Astrocyte of the hippocampus (primary cell): ENCODE measurements at places on chromosomes 1 and 21.

DNA sequence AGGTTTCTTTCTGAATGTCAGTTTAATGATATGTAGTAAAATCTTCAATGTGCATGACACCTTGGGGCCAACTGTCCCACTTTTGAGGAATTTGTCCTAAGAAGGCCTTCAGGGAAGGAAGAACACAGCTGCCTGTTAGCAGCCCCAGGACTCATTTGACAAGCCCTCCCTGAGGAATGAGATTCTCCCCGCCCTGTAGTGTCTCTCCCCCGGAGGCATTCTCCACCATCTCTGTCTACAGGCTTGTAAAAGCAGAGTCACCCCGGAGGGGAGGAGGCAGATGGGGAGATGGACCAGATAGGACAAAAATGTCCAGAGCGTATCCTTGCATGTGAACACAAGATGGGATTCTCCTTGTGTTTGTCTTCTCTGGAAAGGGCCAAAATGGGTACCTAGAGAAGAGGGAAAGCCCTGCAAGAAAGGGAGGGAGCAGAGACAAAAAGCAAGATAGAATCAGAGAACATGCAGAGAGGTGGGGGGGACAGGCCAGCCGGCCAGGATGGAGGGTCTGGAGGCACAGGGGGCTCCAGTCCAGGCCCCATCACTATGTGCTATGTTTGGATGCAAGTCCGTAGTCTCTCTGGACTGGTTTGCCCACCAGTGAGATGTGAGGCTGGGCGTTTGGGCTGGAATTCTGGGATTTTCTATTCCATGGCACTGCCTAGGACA lies 12.0 kb upstream of the WNT3A start:
- DNase-seq: no peak

- DNase-seq: no peak
These were observed 13.6 kb upstream of the LRP8 start for GRCh38 chr1:53341521-53341895.

DNA sequence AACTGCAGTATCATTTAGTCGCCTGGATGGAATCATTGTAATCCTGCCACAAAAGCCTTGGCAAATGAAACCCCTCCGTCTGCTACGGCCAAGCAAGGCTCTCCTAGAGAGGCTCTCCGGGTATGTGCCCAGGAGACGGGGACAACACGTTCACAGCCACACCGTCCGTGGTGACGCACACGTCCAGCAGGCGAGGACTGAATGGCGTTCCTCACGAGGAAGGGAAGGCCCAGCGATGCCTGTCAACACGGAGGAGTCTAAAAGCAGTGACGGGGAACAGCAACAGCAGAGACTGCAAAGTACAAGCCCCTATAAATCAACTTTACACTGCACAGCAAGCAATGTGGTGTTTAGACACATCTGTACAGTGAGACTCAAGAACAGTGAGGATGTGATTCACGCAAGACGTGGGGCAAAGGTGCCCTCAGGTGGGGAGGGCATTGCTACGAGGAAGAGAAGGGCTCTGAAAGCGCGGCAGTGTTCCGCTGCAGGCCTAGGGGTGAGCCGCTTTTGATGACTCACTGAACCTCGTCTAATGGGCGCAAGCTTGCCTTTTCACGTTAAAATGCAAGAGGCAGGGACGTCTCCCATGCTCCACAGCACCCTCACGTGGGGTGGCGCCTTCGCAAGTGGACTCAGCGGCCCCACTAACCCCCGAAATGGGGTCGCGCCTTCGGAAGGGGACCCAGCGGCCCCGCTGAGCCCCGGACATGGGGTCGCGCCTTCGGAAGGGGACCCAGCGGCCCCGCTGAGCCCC lies 6.8 kb downstream of the WRAP73 start:
- no peak for DNase-seq

GRCh38 chr1:87197156-87197555 lies 131.5 kb upstream of the LMO4 start:
- peak; percentile 16 for DNase-seq

GRCh38 chr1:160605792-160606479 lies 26.6 kb upstream of the CD84 start:
- DNase-seq: no peak

GRCh38 chr1:103336408-103336807 lies 189.1 kb upstream of the RNPC3 start:
- DNase-seq: no peak

- no peak for DNase-seq
These were observed 82.4 kb upstream of the HOOK1 start for GRCh38 chr1:59732214-59732955.

GRCh38 chr1:212413902-212414327 lies 771 bp downstream of the PACC1 start:
- DNase-seq: peak; percentile 60

DNA sequence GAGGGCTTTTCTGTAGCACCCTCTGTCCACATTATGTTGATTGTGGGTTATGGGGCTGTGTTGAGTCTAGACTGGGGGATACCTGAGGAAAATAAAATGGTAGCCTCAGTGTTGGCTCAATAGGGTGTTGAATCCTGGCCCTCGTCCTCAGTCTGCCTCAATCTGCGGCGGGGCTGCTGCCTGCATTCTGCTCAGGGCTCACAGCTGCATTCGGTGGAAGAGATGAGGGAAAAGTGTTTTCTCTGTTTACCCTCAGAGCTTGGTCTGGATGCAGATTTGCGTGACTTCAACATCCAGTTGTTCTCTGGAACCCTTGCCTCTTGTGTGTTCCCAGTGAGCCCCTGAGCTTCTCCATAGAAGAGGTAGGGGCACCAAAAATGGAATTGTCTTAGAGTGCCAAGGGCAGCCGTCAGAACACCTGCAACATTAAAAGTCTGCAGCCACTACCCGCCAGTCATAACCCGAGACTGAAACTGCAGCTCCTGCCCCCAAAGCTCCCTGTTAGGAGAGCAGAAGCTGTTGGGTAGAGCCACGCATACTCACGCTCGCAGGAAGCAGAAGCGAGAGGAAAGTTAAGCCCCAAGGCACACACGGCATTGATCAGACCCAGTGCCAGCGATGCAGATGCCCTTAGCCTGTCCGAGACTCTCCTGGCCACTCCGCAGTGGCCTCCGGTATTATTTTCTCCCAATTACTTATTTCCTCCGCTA lies 215.3 kb upstream of the C1orf174 start:
- no peak for DNase-seq

GRCh38 chr21:30620522-30620921 lies at the start of gene KRTAP20-4:
Gene KRTAP20-4 (plus strand): TSS chr21:30620627.
- no peak for DNase-seq

DNA sequence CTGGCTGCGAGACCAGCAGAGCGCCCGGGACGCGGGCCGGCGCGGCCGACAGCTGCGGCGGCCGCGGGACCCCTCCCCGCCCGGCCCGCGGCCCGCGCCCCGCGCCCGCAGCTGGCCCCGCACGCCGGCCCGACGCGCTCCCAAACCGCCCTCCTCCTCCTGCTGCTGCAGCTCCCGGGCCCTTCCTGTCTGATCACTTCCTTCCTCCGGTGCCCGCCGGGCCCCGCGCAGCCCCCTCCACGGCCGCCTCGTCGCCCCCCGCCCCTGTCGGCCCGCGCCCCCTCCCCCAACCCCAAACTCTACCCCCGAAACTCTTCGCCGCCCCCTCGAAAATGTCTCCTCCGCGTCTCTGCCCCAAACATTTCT lies 594 bp downstream of the LUZP1 start:
- DNase-seq: no peak

GRCh38 chr1:167439301-167439988 lies 78.9 kb downstream of the CD247 start:
- peak; percentile 69 for DNase-seq

DNA sequence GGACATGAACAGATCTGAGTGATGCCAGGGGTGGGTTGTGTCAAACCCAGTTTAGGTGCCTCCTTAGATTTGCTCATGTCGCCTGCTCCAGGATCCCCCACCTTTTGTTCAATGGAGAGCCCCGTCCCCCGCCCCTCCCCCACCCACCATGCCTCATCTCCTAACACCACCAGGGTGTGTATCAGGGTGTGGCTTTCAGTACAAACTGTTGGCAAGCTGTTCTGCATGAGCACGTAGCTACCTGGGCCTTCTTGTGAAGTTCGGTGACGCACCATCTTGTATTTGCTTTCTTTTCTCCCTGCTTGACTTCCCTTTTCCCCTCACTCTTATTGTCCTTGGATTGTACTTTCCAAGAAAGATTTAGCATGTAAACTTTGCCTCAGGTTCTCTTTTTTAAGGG lies 94.8 kb downstream of the EBNA1BP2 start:
- no peak for DNase-seq

DNA sequence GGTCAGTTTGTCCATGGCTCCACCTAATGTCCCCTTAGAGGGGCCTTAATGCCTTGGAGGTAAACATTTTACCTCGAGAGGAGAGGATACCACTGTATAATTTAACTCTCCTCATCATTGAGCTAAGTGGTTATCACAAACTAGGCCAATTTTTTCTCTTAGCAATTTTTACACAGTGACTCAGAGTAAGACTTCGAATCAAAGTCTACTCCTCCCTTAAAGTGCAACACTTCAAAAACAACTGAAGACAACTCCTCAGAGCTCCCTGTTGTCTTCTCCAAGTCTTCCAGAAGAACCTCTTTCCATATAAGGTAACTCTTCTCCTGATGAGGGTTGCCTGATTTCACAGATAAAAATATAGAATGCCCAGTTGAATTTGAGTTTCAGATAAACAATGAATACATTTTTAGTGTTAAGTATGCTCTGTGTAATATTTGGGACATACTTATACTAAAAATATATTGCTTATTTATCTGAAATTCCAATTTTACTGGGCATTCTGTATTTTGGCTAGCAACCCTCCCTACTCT lies 4.9 kb upstream of the PTGFRN start:
- no peak for DNase-seq

DNA sequence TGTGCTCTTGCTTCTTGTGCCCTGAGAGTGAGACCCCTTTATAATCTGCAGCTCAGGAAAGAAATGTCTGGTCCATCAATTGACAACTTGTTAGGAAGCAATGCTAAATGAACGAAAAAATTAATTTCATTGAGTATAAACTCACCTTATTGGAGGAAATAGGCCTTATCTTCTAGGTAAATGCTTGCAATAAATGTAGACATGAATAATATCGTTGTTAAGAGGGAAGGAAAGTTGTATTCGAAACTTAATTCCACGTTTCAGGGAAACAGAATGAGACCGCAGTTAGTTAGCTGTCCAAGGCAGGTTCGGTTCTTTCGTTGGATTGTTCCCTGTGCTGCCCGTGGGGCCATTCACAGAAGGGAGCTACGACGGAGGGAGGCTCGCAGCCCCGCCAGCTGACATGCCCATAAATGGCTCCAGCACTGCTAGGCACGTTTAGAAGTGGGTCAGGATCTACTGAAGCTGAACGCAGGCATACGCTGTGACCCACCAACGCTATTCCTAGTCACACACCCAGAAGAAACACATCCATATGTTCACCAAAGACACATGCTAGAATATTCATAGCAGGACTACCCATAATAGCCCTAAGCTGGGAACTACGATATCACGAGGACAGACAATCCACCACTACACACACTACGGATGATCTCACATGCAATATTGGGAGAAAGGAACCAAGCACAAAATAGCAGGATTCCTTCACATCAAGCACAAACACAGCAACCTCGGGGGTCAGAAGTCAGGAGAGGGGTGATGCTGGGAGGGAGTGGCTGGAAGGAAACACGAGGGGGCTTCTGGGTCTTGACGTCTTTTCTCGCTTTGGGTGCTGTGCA lies 56.2 kb upstream of the LBR start:
- no peak for DNase-seq
